EH (cell line): ENCODE measurements at places on chromosomes 1 and 21.

DNA sequence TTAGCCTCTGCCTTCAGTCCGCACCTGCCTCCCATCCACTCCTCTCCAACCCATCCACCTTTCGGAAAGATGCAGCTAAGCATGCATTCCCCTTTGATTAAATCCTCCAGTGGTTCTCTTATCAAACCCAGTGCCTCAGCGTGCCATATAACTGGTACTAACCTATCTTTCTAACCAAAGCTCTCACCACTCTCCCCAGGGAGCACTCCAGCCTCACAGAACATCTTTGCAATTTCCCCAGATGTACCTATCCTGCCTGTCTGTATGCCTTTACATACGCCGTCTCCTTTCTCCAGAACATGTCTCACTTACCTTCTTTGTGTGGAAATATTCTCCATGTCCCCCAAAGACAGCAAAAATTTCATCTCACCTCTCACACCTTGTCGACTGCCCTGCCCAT, 80.0 kb downstream of the SLC25A24 start:
- DNase-seq: no peak

- DNase-seq: no peak
Measured at GRCh38 chr1:59243978-59244377, 52.9 kb upstream of the FGGY start.

- DNase-seq: peak; percentile 11
Measured at GRCh38 chr1:47709872-47710231, 272.0 kb downstream of the FOXD2 start.

DNA sequence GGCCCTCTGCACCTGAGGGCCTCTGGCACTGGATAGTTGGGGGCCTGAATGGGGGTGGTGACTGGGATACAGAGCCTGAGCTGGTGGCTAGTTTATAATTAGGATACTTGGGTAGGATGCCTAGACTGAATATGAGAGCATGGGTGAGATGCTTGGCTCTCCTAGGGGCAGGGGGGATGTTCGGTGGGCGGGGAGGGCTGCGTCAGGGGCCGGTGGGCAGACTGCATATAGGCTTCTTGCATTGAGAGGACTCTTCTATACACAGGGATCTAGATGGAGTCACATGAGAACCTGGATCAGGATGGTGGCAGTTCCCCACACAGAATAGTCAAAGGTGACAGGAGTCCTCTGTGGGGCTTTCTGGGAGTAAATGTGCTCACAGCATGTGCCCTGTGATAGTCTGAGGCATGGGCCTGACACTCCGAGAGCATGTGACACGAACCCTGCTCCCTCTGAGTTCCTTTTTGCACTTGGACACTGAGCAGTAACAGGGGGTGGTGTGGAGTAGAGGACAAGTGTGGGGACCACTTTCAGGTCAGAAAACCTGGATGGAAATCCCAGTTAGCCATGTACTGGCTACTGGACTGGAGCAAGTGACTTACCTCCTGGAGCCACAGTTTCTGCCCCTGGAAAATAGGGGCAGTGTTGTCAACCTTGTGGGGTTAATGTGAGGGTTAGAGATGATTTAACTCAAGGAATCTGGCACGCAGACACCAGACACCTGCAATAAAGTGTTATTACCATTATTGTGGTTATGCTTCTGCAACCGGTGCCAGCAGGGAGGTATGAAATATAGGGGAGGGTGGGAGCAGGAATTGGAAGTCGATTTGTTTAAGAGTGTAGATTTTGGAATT, 2.2 kb downstream of the MAP7D1 start:
- DNase-seq: no peak

GRCh38 chr1:236091933-236092318, 27.0 kb upstream of the NID1 start:
- DNase-seq: no peak

- peak; percentile 51 for DNase-seq
Measured at GRCh38 chr1:58968360-58968952, 184.6 kb upstream of the JUN start.

- peak; percentile 2 for DNase-seq
Measured at GRCh38 chr1:48495911-48496310, 23.9 kb upstream of the SPATA6 start.

DNA sequence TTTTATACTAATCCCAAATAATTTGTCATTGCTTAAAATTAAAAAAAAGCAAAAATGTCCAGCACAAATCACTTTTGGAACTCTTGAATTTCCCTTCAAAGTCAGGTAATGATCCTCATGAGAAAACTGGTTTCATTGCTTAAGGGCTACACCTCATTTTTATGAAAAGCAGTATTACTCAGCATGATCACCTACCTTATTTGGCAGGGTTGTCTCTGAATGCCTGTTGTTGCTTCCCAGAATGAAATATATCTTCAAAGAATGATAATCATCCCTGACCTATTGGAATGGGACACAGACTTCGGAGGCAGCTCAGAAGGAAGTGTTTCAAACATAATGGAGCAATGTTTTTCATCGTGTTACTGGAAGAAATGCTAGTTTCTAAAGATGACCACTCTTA, 29.7 kb downstream of the C1orf21 start:
- peak; percentile 27 for DNase-seq

DNA sequence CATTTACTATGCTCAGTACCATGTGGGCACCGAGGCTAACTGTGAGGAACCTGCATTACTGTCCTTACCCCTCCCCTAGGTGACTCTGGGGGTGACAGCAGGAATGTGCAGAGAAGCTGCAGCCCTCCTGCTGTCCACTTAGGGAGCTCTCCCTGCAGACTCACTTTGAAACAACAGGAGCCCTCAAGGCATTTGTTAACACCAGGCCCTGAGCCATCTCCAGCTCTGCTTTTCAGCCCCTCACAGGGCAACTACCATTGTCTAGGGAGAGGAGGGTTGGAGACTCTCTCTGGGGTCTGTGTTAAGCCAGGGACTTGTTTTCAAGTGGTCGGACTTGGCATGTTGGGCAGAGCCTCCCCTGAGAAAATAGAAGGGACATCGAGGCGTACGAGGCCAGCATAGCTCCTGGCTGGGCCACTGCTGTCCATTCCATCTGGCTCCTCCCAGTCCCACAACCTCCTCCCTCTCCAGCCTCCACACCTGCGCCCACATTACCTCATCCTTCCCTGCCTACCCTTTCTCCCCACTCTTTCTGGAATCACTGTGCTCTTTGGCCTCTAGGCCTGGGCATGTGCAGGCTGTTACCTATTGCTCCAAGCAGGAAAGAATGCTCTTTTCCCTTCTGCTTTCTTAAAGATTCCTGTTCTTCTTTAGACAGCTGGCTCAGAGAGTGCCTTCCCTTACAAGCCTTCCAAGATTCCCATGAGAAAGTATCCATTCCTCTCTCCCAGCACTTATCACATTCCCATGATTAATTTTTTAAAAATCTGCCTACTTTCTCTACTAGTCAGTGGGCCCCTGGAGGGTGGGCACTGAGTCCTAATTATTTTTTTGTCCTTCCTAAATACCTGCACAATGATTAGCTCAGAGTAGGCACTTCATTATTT, 102.7 kb upstream of the GCLM start:
- DNase-seq: peak; percentile 54

DNA sequence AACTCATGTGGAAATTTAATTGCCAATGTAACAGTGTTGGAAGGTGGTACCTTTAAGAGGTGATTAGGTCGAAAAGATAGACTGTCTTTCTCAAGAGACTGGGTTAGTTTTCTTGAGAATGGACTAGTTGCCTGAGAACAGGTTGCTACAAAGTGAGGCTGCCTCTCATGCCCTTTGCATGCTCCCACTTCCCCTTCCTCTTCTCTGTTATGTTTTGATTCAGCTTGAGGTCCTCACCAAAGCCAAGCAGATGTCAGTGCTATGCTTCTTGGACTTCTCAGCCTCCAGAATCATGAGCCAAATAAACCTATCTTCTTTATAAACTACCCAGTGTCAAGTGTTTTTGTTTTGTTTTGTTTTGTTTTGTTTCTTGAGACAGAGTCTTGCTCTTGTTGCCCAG, 187.0 kb upstream of the RUNX1 start:
- DNase-seq: no peak

- DNase-seq: peak; percentile 62
Measured at GRCh38 chr1:110084227-110085078, 14.0 kb upstream of the ALX3 start.

GRCh38 chr1:232393444-232394146, 236.3 kb downstream of the SIPA1L2 start:
- no peak for DNase-seq

DNA sequence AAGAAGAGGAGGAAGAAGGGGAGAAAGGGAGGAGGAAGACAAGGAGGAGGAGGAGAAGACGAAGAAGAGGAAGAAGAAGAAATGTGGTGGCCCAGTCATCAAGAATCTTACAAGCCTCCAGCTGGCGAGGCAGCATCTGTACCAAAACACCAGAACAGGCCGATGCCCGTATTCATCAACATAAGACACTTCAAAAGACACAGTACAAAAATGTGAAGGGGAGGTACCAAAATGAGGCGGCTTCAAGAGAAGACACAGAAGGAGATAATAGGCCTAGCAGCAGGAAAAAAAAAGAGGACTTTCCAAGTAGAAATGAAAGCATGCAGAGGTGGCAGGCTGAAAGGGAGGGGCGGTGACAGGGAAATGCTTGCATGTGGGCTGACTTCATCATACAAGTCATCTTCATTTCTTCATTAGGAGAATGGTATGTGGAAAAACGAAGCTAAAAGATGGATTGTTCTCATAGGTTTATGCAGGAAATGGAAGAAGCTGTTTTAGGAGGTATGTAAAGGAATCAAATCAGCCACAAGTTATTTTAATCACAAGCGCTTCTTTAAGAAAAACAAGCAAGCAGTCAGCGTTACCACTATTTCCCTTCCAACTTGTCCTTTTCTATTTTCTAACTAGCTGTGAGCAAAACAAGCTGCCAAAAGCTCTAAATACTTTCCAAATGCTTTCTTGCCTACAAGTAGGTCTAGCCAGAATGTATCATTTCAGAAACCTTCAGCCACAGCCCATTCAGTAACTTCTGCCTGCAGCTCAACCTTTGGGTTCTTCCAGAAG, 192.3 kb downstream of the SLC45A1 start:
- peak; percentile 95 for DNase-seq

DNA sequence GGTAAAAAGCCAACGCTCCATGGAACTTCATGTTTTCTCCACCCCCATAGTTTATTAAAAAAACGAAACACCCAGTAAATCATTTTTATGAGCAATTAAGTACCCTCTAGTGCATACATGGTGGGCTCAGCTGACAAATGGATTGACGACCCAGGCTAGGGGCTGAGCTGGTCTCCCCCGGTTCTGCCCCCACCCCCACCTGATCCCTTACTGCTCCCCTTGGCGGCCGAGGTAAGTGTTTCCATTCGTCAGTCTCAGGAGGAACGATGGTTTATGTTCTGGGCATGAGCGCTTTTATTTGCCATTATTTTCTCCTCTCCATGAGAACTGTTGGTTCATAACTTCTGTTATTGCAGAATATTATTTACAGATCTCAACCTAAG, 233.9 kb upstream of the C1orf174 start:
- DNase-seq: no peak

DNA sequence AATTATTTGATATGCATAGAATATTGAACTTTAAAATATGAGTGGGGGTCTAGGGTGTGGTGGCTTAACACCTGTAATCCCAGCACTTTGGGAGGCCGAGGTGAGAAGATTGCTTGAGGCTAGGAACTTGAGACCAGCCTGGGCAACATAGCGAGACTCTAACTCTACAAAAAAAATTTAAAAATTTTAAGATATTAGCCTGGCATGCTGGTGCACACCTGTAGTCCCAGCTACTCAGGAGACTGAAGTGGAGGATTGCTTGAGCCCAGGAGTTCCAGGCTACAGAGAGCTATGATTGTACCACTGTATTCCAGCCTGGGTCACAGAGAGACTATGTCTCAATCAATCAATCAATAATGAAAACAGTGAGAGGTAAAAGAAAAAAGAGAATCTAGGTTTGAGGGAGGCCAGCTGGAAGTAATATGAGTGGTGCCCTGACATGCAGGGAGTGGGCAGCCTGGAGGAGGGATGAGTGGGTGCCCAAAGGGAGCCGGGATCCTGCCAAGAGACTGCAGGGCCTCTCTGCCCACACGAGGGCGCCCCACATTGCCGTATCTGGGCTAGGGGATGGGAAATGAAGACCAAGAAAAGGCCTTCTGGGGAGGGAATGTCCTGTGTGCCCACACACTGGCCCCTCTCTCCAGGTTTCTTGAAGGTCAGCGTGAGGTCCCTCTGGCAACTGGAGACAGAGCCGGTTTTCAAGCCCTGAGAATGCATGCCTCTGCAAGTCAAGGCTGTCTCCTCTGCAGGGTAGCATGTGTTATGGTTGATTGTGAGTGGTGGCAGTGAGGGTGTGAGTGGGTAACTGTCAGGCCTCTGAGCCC, 93.9 kb upstream of the PPM1J start:
- peak; percentile 71 for DNase-seq

DNA sequence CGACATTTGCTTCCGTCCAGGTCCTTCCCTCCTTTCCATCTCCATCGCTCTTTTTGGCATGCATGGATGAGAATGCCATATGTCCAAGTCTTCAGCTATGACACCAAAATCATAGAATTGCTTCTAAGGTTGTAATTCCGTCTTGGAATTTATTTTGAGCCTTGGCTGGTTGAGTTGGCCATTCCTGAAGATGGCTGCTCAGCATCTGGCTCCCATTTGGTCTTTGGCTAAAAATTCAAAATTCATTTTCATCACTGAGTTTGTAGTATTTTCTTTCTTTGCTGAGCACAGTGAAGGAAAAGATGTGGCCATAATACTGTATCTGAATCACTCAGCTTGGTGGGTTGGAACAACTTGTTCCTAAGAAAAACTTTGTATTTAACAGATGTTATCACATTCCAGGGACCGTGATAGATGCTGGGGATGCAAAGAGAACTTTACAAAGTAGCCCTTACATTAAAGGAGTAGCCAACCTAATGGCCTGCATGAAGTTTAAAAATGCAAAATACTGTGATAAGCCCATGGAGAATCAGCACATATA, 15.6 kb downstream of the JUN start:
- DNase-seq: no peak

DNA sequence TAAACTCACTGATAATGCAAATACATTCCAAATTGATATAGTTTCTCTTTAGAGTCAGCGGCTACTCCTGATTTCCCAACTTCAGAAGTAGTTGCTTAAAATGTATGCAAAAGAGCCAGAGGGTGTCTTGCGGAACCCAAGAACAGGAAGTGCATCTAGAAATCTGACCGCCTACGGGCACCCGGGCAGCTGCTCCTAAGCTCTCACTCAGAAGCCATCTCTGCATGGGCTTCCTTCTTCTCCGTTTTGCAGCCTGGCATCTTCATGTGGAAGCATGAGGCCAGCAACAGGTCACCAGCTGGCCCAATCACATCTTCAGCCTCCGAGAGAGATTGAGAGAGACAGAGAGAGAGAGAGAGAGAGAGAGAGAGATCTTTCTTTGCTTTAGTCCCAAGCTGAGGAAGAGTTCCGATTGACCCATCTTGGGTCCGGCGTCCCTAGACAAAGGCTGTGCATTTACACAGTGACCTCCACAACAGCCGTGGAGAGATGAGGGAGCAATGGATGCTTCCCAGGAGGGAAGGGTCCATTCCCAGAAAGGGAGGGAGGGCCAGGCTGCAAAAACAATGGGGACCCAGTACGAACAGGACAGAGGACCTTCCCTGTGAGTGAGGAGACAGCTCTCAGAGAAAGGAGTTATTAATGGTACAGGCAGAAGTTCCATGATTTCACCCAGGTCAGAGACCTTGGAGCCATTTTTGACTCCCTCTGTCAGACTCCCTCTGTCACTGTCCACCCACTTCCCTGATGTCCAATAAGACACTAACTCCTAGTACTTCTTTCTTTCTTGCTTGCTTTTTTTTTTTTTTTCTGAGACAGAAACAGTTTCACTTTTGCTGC, 28.2 kb upstream of the SLC30A1 start:
- peak; percentile 26 for DNase-seq

GRCh38 chr1:24888061-24888970, 41.8 kb downstream of the RUNX3 start:
- DNase-seq: no peak
